ENCODE measurements at places on chromosomes 12 and 14.

DNA sequence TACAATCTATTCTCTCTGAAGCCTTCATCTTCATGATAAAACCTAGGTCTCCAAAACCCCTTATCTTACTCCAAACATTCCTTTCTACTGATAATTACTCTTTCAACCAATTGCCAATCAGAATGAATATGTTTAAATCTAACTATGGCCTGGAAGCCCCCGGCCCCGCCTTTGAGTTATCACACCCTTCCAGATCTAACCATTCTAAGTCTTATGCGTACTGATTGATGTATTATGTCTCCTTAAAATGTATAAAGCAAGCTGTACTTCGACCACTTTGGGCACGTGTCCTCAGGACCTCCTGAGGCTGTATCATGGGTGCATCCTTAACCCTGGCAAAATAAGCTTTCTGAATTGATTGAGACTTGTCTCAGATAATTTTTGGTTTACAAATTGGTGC lies 14.4 kb downstream of the PABPN1 start:
- no peak for DNase-seq

GRCh38 chr14:51865953-51866747 lies 5.7 kb downstream of the GNG2 start:
- DNase-seq: no peak

- DNase-seq: peak; percentile 22
Observed at GRCh38 chr12:68790081-68790951, 17.7 kb upstream of the MDM2 start.

DNA sequence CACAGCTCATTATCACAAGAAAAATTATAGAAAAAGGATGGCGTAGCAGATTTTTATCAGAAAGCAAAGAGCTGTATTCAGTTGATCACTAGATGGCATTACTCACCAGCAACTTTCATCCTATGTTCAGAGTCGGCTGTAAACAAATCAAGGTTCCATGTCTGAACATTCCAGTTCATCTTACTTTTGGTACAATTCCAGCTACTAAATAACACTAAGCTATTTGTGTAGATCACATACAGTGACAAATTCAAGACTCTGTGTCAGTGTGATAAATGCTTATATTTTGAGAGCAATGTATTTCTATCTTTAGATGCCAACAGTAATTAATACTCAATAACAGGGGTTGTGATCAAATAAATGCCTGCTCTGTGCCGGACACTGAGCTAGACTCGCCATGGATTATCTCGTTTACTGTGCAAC lies 30.1 kb downstream of the NRDE2 start:
- DNase-seq: no peak

GRCh38 chr14:79370969-79371368 lies 840.3 kb downstream of the DIO2 start:
- DNase-seq: no peak

GRCh38 chr12:13913371-13913770 lies 68.0 kb downstream of the GRIN2B start:
- no peak for DNase-seq

- peak; percentile 90 for DNase-seq
Observed at GRCh38 chr14:55103005-55103640, 25.9 kb upstream of the LGALS3 start.

GRCh38 chr12:68894276-68894855 lies 38.6 kb downstream of the CPM start:
- no peak for DNase-seq

DNA sequence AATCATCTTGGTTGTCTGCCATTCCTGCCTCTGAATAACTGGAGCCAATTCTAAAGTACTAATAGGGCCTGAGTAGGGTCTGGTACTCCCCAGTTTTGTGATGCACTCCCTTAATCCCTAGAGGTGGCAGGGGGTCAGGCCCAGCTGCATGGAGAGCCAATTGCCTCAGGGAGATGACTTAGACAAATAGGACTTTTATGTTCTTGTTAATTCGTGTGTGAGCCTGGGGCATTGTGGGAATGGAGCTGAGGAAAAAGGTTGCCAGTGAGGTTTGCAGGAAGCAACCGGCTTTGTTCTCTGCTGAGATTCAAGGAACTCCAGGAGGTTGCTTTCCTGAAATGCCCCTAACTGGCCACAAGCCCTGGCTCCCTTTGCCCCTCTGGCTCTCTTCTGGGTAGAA lies 6.8 kb upstream of the DCD start:
- no peak for DNase-seq

- DNase-seq: no peak
Observed at GRCh38 chr14:92728759-92729364, 19.6 kb downstream of the LGMN start.

DNA sequence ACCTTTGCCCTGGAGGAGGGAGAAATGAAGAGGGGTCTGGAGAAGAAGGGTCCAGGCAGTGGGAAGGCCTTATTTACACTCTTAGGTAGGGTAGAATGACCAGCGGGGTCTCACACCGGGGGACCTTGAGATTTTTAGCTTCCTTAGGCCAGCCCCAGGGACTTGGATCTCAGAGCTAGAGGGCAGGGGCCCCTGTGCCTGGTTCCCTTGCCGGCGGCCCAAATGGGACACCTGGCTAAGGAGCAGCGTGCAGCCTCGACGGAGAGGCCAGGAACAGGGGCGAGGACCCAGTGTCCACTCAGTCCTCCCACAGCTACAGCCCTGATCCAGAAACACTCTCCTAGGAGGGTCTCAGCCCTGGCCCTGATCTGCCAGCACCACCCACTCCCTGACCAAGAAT lies 41.8 kb downstream of the DIO3 start:
- DNase-seq: no peak

GRCh38 chr12:20342111-20342510 lies 26.2 kb upstream of the PDE3A start:
- DNase-seq: no peak

DNA sequence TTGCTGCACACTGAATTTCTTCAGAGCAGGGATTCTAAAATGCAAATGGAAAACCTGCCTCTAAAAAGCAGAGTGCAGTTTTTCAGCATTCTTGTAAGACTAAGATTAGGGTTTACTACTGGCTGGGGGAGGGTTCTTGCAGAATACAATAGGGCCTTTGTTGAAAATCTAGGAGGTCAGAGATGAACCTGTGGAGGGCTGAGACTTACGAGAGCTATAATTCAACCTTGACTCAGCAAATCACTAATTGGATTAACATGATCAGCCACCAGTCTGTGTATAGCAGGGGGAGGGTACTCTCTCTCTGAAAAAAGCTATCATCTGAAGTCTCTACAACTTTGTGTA lies 92.6 kb upstream of the HIF1A start:
- no peak for DNase-seq

DNA sequence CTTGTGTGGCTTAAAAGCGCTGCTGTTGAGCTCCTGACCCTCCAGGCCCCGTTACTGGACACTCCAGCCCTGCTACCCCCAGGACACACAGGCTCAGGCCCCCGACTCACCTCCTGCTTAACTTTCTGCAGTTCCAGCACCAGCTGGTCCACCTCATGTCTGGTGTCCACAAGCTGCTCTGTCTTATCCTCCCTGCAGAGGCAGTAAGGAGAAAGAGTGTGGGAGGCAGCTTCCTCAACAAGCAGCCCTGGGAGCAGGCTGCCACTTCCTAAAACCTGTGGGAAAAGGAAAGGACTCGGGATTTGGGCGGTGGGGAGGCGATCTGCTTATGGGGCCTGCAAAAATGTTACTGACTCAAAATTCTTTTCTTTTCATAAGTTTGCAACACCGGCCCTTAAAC lies 79.2 kb downstream of the CCDC88C start:
- DNase-seq: no peak
